ENCODE measurements at places on chromosomes 16 and 17.
A peak's percentile ranks its signal among the peaks of the same experiment; 100 is the strongest.

GRCh38 chr16:9922441-9922840 lies 259.8 kb downstream of the GRIN2A start:
- no peak for DNase-seq

GRCh38 chr17:63692195-63692816 lies 7.6 kb downstream of the LIMD2 start:
- no peak for DNase-seq

DNA sequence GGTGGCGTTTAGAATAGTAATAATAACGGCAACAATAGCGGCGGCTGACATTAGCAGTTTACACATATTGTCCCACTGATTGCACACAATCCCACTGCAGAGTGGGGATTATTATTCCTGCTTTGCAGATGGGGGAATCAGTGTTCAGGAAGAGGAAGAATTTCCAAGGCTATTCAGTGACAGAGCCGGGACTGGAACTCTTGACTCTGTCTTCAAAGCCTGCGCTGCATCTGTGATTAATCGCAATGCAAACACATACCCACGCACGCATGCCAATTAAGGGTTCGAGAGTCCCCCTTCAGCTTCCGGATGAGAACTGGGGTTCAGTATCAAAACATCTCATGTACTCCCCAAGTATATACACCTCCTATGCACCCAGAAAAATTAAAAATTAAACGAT lies 29.2 kb downstream of the TMEM186 start:
- no peak for DNase-seq

- no peak for DNase-seq
Measured at GRCh38 chr17:65530523-65531255, 30.8 kb downstream of the AXIN2 start.

DNA sequence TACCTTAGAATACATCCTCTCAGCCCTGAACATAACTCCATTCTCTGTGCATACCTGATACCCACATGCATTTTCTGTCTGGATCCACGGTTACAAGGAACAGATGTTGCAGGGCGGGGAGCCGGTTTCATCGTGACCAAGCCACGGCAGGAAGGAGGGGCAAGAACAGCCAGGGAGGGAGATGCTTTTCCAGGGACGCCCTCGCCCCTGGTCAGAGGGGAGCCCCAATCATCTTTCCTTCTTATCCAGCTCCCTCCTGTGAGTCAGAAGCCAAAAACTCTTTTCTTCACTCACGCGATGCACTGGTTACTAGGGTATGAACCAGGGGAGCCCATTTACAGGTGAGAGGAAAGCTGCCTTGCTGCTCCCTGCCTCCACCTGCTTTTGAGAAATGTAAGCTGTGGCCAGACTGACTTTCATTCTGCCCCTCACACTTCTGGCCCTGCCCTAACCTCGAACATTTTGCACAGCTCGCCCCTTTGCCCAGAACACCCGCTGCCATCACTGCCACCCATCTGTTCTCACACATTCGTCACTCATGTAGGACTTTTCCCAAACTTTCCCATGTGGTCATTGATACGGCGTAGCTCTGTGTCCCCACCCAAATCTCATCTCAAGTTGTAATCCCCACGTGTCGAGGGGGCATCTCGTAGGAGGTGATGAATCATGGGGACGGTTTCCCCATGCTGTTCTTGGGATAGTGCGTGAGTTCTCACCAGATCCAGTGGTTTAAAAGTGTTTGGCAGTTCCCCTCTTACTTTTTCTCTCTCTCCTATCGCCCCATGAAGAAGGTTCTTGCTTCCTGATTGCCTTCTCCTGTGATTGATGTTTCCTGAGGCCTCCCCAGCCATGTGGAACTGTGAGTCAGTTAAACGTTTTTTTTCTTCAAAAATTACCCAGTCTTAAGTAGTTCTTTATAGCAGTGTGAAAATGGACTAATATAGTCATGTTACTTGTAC lies 20.5 kb downstream of the FOXL1 start:
- no peak for DNase-seq

GRCh38 chr16:75263291-75263962 lies 12.0 kb upstream of the BCAR1 start:
- no peak for DNase-seq

GRCh38 chr17:1546292-1546922 lies 16.2 kb downstream of the PITPNA start:
- no peak for DNase-seq

DNA sequence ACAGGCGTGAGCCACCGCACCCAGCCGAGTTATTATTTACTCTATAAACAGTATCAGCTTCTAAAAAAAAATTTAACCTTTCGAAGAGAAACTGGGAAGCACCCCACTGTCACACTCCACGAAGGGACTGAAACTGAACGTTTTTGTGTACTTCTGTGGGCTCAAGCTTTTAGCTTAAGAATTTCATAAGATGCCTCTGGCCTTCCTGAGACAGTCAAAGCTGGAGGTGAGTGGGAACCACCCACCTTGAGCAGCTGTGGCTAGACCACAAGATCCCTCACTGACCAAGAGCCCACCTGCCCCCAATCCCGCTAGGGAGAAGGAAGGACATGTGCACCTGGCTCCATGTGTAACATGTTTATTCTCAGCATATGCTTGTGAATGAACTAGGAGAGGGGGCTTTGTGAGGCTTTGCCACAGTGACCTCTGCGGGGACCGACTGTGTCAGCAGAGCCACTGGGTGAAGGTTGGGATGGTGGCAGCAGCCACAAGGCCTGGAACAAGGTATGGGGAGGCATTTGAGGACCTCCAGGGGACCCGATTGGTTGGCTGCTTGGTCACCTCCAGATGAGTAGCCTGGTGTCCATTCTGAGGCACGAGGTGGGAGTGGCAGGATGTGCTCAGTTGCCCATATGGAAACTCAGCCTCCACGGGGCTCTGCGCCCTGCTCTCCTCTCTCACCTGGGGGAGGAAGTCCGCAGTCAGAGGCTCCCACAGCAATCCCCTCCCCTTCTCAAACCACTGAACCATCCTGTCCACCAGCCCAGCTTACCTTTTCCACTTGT lies 4.8 kb downstream of the DPEP3 start:
- DNase-seq: no peak

GRCh38 chr16:70577256-70577698 lies 53.7 kb downstream of the SF3B3 start:
- DNase-seq: no peak

GRCh38 chr17:51372345-51373004 lies 112.1 kb downstream of the UTP18 start:
- no peak for DNase-seq

GRCh38 chr17:1078831-1079561 lies 82.1 kb downstream of the TIMM22 start:
- DNase-seq: no peak

DNA sequence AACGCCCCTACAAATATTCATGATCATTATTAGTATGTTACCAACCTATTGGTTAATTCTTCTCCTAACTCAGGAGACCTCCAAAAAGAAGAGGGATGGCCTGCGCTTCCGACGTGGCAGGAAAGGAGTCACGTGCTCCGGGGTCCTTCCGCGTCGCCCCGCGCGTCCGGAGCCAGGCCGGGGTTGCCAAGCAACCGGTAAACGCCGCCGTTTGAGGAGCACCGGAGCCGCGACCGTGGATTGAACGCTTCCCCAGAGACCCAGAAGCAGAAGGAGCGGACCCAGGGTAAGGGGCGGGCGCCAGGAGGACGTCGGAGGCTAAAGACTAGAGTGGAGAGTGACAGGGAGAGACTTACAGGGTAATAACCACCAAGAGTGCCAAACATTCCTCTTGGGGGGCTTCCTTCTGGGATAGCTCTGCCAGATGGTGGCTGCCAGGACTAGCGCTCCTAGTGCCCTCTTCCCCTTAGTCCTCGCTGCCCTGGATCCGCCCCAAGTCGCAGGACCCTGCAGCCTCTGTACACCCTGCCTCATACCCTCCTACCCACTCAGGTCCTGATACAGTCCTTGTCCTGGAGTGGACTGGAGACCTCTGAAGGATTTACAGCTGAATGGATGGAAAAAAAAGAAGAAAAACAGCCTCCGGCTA lies at the start of gene DNAI2:
DNAI2 (plus strand) TSS at position 175 of the 649 bp plus-strand sequence. CDS start 7,584 bp downstream, outside the sequence.
- DNase-seq: peak; percentile 85

DNA sequence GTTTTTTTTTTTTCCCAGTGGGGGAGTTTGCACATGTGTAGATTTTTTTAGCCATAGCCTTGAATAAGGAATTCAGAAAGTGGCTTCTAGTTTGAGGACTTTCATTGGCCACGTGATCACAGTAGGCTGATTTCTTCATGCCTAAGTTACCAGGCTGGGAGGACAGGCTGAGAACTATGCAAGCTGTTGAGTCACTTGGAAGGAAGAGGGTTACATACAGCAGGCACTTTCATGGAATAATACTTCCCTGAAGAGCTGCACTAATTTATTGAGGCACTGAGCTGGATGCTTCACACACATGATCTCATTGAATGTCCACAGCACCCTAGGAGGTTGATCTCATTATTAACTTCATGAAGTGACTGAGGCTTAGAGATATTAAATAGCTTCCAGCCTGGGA lies 22.8 kb downstream of the PRKCB start:
- DNase-seq: no peak

All from NCI-H1436 (cell line).